Thymus (tissue), 14 donors: ENCODE measurements at places on chromosomes 12 and 14. TPM values are rescaled to one million over a fixed set of nuclear protein-coding genes. Genes with fewer than 3 reads are reported as not detected.

DNA sequence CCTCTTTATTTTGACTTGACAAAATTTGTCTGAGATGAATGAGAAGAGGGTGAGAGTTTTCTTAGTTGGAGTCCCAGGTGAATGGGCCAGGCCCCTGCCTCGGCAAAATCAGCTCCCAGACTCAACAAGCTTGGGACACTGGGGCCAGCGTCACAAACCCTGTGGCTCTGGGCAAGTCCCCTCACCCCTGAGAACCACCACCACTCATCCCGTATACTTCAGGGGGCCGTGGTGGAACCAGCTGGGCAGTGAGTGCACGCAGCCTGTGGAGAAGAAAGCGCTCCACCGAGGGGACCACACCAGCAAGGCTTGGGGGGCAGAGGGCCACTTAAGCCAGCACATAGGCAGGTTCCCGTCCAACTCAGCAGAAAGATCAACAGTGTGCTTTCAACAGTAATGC, 40.2 kb downstream of the DEGS2 start:
- DNase-seq, result no peak

DNA sequence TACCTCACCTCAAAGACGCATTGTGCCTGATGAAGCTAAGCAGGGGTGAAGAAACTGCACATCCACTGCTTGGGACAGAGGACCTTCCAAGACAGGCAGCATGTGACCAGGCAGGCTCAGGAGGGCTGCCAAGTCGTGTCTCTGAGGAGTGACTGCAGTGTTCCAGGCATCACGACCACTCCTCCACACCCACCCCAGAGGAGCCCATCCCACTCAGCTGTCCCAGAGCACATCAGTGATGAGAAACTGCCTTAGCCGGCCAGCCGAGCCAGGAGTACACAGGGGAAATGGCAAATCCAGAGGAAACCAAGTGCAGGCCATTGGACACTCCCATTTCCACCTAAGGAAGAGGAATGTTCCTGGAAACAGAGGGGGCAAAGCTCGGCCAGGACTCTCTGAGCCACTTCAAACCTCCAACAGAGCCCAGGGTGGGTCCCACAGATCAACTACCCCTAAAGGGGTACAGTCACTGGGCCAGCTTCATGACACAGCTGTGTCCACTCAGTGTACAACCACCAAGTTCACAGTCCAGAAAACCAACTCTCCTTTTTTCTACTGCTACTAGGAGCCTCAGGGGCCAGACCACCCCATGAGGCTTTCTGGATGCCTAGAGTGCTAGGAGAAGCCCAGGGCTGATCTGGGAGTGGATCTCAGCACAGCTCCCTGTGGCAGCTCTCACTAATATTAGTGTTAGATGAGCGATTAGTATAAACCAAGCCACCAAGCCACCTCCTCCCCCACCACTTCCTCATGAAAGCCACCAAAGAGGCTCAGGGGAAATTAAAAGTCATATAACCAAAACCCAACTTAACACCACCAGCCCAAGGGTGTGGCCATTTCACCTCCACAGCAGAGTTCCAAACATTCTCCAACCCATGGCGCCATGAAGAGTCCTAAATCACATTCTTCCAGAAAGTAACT, 15.4 kb downstream of the PXN start:
- DNase-seq, result no peak

Gene TMTC1
- 5.4 TPM for total RNA-seq

Gene CFAP54
- total RNA-seq, result 0.28 TPM
